ENCODE measurements at places on chromosomes 12 and 14.
A peak's percentile ranks its signal among the peaks of the same experiment; 100 is the strongest.

DNA sequence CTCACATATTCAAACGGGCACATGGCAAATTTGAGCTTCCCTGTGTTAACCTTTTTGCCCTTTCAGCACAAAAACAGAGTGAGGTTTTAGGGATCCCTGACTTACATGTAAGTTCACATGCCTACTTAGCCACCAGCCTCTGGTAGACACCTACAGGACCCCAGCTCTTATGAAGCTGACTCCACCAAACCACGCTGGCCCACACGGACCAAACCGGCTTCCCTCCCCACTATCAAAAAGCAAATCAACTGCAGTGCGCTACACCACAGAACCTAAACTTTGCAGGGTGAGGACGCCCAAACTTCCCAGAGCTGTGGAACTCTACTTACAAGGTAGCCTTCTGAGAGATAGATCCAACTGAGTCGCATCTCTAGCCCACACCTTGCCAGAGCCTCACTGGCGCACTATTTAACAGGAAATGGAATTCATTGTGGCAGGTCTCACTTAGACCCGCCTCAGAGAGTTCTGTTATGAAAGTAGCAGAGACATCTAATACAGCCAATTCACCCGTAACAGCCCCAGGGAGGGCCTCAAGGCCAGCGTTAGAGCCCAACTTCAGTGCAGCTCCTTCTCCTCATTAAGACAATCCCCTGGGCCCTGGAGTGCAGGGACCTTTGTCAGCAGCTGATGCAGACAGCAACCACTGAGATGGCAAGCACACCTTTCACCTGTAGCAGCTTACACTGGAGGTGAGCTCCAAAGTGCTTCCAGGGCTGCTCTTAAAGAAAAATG, 49.2 kb downstream of the SH2B3 start:
- no peak overlapping the region for H3K27ac ChIP-seq
- no peak for DNase-seq
- no peaks in the 10 kb centered on the region for H3K27me3 ChIP-seq
- H3K4me1 ChIP-seq = peaks cover 26% of the 10 kb centered on the region
- no peak overlapping the region for H3K4me3 ChIP-seq

- H3K4me1 ChIP-seq = peaks cover 8% of the 10 kb centered on the region
- DNase-seq = no peak
- no peak overlapping the region for H3K27ac ChIP-seq
- peaks cover 21% of the 10 kb centered on the region for H3K36me3 ChIP-seq
- no peaks in the 10 kb centered on the region for H3K27me3 ChIP-seq
- no peak overlapping the region for H3K4me3 ChIP-seq
Measured at GRCh38 chr14:103908580-103908979, 19.7 kb upstream of the TDRD9 start.

DNA sequence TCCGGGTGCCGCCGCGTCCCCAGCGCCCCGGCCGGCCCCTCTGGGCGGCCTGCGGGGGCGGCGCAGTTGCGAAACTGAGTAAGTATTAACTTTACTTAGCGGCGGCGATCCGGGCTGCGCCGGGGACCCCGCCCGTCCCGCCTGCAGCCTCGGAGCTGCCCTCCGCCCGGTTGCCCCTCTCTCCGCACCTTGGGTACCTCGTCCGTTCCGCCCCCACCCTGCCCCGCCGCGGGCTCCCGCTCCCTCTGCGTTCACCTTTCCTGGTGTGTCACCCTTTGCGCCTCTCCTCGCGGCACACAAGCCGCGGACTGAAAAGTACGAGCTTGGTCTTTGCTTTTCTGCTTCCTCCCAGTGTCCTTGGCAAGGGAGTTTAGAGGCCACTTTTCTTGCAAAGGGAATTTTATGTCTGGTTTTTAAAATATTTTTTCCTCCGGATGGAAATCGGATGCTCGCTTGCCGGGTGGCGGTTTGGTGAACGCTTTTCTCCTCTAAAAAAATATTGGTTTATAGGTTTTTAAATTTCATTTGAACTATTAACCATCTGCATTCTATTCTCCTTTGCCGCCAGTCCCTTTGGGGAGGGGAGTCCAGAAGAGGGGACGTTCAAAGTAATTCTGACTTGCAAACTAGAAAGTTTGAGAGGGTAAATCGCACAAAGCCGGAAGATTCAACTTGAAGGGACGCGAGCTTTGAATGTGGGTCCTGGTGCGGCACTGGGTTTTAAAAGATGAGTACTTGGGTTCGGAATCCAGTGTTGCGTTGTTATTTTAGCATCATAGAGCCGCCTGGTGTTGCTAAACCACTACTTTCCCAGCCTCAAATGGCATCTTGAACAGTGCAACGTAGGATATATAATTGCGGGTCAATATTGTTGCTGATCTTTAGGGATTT, 834 bp downstream of the RASSF8 start:
- H3K36me3 ChIP-seq = no peaks in the 10 kb centered on the region
- peaks cover 17% of the 10 kb centered on the region for H3K27me3 ChIP-seq
- DNase-seq = no peak
- peaks cover 17% of the 10 kb centered on the region for H3K4me1 ChIP-seq
- H3K4me3 ChIP-seq = peak overlapping the region; percentile 11
- H3K27ac ChIP-seq = no peak overlapping the region

DNA sequence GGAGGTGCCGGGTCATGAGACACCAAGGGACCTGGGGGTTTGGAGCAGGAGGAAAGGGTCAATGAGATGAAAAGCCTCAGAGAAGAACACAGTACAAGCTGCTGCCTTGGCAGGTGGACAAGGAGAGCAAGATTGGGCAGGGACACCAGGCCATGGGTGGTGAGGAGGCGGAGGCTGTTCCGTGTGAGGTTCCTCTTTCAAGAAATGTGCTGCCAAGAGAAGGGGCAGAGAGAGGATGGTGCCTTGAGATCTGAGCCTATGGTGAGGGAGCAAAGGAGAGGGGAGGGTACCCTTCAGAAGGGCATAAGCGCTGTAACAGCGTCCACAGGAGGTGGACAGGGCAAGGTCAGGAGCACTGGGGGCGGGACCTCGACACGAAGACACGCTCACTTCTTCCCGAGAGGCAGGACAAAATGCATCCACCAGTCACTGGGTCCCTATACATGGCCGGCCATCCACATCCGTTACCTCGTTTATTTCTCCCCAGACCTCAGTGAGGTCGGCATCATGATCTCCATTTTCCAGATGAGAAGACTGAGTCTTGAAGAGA, 100.2 kb downstream of the B4GALNT3 start:
- peaks cover 39% of the 10 kb centered on the region for H3K4me1 ChIP-seq
- H3K36me3 ChIP-seq = no peaks in the 10 kb centered on the region
- no peak overlapping the region for H3K27ac ChIP-seq
- H3K27me3 ChIP-seq = no peaks in the 10 kb centered on the region

GRCh38 chr14:60125918-60126317, 34.2 kb downstream of the PCNX4 start:
- H3K4me1 ChIP-seq = no peaks in the 10 kb centered on the region
- H3K27me3 ChIP-seq = no peaks in the 10 kb centered on the region
- H3K4me3 ChIP-seq = no peak overlapping the region
- DNase-seq = no peak
- H3K27ac ChIP-seq = no peak overlapping the region

Data from CD4-positive, alpha-beta memory T cell (primary cell).